Ureter (tissue), 1 donor: ENCODE measurements at places on chromosomes 1 and 21. TPM values are rescaled to one million over a fixed set of nuclear protein-coding genes. Genes with fewer than 3 reads are reported as not detected.

The PPFIA4 gene
- 2.4 TPM for total RNA-seq

The CD84 gene
- total RNA-seq = 7.7 TPM

DNA sequence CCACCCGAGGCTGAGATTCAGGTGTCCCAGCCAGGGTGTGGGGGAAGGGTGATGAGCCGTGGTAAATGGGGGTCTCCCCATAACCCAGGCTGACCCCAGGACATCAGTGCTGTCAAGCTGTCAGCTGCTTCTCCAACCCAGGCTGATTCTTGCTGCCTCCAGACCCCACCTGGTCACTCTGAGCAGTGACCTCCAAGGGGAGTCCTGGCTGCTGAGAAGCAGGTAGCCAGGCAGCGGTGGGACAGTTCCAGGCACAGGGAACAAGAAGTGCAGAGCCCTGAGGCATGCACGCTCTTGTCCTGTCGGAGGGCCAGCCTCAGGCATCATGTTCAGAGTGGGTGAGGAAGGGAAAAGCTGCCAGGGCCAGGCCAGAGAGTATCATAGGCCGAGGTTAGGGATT lies 1.1 kb downstream of the ESPN start:
- DNase-seq = no peak

DNA sequence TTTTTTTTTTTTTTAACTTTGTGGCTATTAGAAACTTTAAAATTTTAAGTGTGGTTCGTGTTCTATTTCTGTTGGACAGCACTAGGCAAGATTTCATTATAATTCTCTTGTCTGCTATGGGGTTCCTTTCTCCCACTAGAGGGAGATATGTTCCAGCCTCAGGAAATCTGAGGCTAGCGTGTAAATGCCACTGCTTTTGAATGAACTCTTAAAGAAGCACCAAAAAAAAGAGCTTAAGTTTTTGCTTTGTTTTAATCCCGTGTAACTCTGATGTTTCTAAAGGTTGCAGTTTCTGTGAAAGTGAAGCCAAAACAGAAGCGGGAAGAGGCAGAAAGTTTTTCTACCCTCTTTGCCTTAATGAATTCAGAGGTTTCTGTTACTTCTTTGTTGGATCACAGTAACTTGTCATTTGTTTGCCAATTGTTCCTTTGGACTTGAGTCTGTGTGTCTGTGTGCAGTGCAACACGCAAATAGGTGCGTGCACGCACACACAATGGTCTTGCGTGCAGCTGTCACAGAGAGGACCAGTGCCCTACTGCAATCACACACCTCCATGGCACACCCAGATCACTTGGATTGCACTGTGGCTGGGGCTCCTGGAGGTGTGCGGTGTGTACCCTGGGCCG lies 32.3 kb downstream of the HHAT start:
- no peak for DNase-seq

The PCAT6 gene
- 2.6 TPM for total RNA-seq

GRCh38 chr1:159799446-159799985 lies 2.6 kb upstream of the FCRL6 start:
- no peak for DNase-seq

DNA sequence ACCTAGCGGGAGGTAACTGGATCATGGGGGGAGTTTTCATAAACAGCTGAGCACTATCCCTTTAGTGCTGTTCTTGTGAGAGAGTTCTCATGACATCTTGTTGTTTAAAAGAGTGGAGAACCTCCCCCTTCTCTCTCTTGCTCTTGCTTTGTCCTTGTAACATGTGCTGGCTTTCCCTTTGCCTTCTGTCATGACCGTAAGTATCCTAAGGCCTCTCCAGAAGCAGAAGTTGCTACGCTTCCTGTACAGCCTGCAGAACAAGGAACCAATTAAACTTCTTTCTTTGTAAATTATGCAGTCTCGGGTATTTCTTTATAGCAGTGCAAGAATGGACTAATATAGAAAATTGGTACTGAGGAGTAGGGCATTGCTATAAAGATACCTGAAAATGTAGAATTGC lies 515.6 kb downstream of the NEGR1 start:
- no peak for DNase-seq

DNA sequence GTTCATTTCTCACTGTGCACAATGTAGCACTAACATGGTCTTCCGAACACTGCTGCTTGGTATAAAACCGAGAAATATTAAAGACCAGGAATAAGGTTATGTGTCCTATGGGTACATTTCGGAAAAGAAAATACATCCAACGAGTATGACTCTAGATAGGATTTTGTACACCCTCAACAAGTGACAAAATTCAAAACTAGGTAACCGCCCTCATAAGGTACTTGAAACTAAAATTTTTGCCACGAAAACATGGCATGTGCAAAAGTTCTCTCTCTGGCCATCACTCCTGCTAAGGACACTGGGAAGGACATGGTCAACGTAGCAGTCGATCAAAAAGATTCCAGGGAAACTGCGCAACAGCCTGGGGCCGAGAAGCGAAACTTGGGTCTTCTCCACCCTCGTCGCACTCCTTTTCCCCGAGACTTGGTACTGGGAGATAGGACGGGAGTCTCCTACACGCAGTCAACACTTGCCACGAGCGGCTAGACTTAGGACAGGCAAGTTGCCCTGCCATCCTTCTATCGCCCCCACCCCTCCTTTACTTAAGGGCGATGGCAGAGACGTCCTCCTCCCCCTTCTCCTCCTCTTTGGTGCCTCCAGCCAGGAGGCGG lies 338 bp upstream of the TOR1AIP1 start:
- DNase-seq = peak; percentile 90

The S100A6 gene
- total RNA-seq = 1,381 TPM

GRCh38 chr1:11736746-11737639 lies 1.1 kb downstream of the AGTRAP start:
- peak; percentile 68 for DNase-seq

GRCh38 chr1:165958306-165958705 lies 130.9 kb downstream of the UCK2 start:
- no peak for DNase-seq

- DNase-seq = peak; percentile 89
These were observed 479 bp upstream of the ACADM start for GRCh38 chr1:75723989-75724471.

The C1orf87 gene
- not detected for total RNA-seq

The LAMC1 gene
- 111 TPM for total RNA-seq

DNA sequence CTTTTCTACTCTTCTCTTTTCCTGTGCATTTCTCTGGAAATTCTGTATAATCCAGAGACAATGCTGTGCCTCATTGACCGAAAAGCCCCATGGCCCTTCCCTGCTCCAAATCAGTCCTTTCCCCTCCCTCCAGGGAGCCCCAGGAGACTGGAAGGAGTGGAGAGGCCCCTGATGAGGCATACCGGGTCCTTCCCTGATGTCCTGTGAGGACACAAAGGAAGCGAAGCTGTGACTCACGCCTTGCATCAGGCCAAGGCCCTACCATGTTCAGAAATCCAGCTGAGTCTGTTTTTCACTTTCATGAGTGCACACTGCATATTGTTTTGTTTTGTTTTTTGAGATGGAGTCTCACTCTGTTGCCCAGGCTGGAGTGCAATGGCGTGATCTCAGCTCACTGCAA lies 38.7 kb upstream of the BECN2 start:
- no peak for DNase-seq

The PSMG1 gene
- 47.6 TPM for total RNA-seq

DNA sequence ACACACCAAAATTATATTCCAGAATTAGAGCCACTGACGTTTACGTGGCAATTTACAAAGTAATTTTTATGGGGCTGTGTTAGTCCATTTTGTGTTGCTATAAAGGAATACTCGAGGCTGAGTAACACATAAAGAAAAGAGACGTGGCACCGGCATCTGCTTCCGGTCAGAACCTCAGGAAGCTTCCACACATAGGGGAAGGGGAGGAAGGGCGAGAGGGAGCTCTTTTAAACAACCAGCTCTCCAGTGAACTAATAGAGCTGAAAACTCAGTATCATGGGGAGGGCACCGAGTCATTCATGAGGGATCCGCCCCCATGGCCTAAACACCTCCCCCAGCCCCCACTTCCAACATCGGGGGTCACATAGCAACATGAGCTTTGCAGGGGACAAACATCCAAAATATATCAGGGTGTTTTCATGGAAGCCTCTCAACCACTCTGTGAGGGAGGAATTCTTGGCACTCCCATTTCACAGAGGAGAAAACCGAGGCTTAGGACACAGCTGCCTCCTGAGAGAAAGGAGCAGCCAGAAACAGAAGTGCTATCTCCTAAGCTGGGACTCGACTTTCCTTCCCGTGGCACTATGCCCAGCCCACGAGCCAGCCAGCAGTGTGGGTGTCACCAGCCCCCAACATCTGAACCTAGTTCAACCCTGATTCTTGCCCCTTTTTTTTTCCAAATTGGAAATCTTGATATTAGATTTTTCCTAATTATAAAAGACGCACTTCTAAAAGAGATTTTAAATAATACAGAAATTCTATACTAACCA lies 29.2 kb downstream of the MIS18A start:
- DNase-seq = no peak

DNA sequence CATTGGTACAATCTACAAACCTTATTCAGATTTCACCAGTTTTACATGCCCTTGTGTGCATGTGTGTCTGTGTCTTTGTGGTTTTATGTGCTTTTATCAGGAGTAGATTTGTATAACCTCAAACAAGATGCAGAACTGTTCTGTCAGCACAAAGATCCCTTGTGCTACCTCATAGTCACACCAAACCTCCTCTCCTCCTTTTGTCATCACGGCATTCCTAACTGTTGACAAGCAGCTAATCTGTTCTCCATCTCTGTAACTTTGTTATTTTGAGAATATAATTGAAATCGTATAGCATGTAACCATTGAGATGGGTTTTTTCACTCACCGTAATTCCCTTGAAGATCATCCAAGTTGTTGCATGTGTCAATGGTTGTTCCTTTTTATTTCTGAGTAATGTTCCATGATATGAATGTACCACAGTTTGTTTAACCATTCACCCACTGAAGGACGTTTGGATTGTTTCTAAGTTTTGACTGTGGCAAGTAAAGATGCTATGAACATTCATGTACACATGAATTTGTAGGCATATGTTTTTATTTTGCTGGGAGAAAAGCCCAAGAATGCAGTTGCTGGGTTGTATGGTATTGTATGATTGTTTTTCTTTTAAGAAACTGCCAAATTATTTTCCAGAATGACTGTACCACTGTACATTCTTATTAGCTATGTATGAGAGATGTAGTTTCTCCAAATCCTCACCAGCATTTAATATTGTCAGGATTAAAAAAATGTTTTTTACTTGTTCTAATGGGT lies 78.1 kb upstream of the B3GALT2 start:
- no peak for DNase-seq

DNA sequence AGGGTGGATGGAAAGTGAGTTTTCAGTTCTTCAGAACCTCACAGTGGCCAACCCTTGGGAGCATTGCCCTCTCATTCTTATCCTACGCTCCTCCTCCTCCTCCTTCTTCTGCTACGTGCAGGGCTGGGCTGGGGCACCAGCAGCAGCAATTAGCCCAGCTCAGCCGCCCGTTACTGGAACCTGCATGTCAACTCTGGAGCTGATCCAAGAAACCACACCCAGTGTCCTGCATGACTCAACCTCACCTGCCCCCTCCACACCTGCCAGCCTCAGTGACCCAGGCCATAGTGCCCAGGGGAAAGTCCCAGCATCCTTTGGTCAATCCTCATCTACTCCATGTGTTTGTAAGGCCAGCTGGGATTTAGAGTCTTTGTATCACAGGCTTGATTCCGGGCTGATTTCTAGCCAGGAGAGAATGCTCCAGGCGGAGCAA lies 12.6 kb downstream of the ELF3 start:
- DNase-seq = peak; percentile 91

The EFNA3 gene
- 1.1 TPM for total RNA-seq

DNA sequence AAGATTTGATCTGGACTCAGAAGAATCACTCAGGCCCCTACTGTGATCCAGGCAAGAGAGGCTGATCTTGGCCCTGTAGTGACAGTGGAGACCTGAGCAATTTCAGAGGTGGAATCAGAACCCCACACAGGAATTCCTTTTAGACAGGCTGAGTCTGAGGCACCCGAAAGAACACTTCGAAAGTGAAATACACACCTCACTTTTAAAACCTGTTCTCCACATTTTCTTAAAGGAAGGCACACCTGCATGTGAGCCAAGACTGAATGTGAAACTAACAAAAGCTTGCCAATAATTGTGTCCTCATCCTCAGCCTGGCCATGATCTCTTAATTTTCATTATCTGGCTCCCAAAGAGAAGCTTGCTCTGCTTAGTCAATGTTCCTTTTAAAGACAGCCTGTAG lies 32.2 kb downstream of the SIPA1L2 start:
- no peak for DNase-seq

The CNTN2 gene
- 0.42 TPM for total RNA-seq

- no peak for DNase-seq
These were observed at the start of gene B3GALNT2 for GRCh38 chr1:235504122-235504493. B3GALNT2 (minus strand) TSS chr1:235504452; CDS start chr1:235504252, 200 bp downstream.

GRCh38 chr21:27047283-27047657 lies 80.4 kb upstream of the ADAMTS5 start:
- no peak for DNase-seq

The FCAMR gene
- not detected for total RNA-seq

DNA sequence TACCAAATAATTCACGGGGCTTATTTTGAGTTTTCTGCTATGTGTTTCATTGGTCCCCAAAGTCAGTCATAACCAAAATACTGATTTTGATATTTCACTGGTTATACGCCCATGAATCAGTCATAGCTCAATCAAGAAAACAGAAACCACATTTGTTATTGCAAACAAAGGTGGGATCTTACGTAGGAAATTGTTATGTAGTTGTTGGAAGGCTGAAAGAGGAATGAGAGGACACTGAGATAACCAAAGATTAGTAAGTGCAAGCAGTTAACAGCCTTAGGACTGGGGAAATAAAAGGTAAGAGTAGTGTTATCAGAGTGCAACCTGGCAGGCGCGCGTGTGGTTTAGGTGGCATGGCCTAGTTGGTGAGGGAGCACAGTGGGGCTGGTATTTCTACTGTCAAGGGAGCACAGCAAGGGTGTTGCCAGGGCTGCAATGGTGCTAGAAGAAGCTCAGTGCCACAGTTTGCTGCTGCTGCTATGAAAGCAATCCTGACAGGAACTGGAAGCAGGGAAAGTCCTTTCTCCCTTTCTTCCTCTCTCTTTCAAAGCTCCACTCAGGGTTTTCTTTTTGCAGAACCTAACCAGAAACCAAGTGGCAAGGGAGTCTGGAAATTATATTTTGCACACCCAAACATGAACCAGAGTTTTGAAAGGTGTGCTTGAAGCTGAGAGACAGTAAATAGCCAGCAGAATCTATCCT lies 33.7 kb downstream of the RTCA start:
- no peak for DNase-seq

- DNase-seq = no peak
These were observed 24.0 kb downstream of the ABCA4 start for GRCh38 chr1:94096797-94097549.

The KCNE2 gene
- not detected for total RNA-seq

The MX2 gene
- total RNA-seq = 18.9 TPM

GRCh38 chr1:58818075-58818474 lies 34.2 kb upstream of the JUN start:
- DNase-seq = no peak

The TESK2 gene
- 12.3 TPM for total RNA-seq

The WDR64 gene
- total RNA-seq = not detected

GRCh38 chr21:14591882-14592281 lies 45.8 kb upstream of the SAMSN1 start:
- peak; percentile 50 for DNase-seq

The TTLL10 gene
- 2.3 TPM for total RNA-seq

The LCA5L gene
- 3.0 TPM for total RNA-seq

- no peak for DNase-seq
These were observed 486.3 kb downstream of the TTLL7 start for GRCh38 chr1:83512373-83513193.

The COPA gene
- total RNA-seq = 164 TPM
